Epithelial cell of proximal tubule (primary cell): ENCODE measurements at places on chromosomes 2 and 18. TPM values are rescaled to one million over a fixed set of nuclear protein-coding genes. Genes with fewer than 3 reads are reported as not detected.

- DNase-seq, result no peak
Observed at GRCh38 chr2:54455563-54456361, at the start of gene SPTBN1. SPTBN1 (plus strand) TSS chr2:54456327; CDS start chr2:54526419, 70,092 bp downstream.

GRCh38 chr2:221088506-221088905, 483.6 kb downstream of the EPHA4 start:
- no peak for DNase-seq

- no peak for DNase-seq
Observed at GRCh38 chr2:157087373-157088002, 170.0 kb upstream of the GALNT5 start.

DNA sequence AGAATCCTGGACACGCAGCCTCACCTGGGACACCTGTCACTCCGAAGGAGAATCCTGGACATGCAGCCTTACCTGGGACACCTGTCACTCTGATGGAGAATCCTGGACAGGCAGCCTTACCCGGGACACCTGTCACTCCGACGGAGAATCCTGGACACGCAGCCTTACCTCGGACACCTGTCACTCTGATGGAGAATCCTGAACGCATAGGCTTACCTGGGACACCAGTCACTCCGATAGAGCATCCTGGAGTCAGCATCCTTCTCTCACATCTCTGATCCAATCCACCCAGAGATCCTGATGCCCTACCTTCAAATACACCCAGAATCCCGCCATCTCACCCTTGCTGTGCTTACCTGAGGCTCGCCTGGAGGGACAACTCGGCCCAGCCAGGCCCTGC, 154.9 kb downstream of the NDUFA10 start:
- DNase-seq, result no peak

DNA sequence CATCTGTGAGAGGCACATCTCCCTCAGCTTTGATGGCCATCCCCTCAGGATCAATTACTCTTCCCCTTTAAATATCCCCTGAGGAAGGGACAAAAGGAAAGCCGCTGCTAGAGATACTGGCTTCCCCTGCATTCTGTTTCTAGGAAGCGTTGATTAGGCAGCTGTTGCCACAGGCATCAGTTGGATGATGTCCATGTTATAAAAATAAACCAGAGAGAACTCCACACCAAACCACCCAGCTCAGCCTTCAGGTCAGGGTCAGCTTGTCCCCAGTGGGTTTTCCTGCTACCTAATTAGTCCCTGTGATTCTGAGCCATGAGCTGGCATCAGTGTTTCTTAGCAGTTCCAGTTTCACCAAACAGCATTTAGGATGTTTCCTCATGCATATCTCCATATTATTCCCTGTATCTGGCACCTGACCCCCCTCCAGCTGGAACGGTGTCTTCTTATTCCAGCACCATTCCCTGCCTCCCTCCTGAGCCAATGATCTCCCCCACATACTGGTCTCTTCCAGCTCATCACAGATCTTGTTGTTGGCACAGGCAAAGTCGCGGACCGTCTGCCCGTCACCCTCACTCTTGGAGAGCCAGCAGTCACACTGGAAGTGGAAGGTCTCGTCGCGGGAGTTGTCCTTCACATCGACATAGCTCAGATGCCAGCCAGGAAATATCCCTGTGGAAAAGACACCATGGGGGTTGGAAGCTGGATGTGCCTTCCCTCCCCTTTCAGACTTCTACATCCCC, 168.4 kb downstream of the LOXHD1 start:
- DNase-seq, result no peak

GRCh38 chr2:25115902-25116301, 52.5 kb downstream of the POMC start:
- DNase-seq, result no peak

GRCh38 chr18:43882358-43883055, 605.2 kb upstream of the SYT4 start:
- DNase-seq, result no peak

GRCh38 chr2:220279840-220280239, 652.4 kb downstream of the SLC4A3 start:
- no peak for DNase-seq

GRCh38 chr2:143698888-143699570, 569.8 kb downstream of the ARHGAP15 start:
- no peak for DNase-seq

DNA sequence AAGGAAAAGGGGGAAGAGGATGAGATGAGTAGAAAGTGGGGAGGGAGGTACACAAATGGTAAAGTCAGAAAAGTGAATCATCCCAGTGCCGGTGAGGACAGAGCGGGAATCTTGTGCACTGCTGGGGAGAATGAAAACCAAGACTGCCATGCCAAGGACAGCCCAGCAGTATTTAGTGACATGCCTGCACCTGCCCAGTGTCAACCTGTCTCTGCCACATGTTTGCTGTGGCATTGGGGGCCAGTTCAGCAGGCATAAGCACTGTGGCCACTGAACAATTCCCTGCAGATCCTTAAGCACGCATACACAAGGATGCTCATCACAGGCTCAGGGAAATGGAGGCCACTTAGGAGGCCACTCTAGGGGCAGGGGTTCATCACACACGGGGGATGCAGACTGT, 5.2 kb upstream of the KCNK3 start:
- DNase-seq, result no peak

DNA sequence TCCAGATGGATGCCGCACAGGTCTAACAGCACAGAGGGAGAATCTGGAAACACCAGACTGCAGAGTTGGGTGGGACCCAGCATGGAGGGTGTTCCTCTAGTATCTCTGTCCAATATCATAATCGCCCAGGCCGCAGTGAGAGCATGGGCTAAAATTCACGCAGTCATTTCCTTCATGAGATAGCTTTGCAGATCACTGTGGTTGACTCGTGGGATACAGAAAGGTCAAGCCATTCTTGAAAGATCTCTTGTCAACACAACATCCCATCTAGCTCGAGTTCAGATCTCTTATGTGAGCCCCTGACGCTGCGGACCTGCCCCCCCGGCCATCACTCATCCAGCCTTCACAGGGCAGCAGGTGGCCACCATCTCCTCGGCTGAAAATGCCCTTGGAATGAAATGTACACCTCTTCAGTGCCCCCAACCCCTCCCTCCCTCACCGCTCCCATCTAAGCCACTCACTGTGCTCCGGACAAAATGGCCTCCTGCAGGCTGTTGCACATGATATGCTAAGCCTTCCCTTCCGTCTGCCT, 45.9 kb downstream of the FOSL2 start:
- DNase-seq, result no peak

DNA sequence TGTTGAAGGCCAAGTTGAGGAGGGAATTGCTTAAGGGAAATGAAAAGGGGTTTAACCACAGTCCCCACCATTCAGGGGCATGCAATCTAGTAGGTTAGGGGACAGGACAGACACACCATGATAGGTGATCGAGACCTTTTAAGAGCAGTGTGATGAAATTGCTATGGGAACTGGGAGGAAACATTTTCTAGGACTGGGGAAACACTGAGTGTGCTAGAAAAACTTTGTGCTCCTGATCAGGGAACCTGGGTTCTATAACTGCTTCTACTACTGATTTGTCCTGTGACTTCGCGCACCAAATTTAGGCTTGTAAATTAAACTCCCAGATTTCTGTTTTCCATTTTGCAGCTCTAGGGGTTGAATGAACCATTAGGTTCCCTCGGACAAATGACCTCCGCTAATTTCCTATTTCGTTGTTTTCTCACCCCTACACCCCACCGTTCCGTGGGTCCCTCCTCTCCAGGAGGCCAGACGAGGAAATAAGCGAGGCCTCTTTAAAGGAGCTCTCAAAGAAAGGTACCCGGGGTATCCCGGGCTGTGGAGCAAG, 371 bp upstream of the LCLAT1 start:
- no peak for DNase-seq

DNA sequence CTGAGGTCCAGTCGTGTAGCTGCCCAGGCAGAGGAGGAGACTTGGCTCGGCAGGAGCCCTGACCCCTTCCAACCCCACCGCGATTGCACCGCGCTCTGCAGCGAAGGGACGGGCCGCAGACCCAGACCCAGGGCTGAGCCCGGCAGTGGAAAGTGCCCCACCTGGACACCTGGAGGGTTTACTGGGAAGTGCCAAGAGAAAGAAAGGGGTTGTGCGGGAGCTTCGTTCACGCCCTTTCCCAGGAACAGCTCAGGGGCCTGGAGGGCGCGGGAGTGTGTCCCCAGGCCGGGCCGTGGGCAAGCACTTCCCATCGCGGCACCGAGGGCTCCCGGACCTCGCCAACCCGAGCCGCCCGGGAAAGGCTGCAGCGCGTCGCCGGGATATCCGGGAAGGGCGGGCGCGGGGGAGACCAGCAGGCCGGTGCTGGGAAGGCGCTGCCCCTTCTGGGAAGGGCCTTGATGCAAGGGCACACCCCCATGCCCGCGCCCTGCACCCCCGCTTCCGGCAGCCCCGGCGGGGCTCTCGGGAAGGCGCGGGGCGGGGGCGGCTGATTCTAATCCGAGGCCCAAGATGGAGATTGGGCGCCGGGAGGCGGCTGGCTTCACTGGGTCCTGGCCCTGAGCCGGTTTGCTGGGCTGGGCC, 36.1 kb upstream of the MRPL33 start:
- DNase-seq, result no peak

- DNase-seq, result no peak
Observed at GRCh38 chr18:42287047-42287446, 332.0 kb downstream of the PIK3C3 start.

- DNase-seq, result no peak
Observed at GRCh38 chr2:223970343-223971128, 13.3 kb downstream of the MRPL44 start.

GRCh38 chr2:55729136-55729685, 35.6 kb upstream of the PNPT1 start:
- no peak for DNase-seq

- DNase-seq, result no peak
Observed at GRCh38 chr2:46213906-46214305, 83.3 kb upstream of the EPAS1 start.

- DNase-seq, result no peak
Observed at GRCh38 chr18:76205906-76206305, 289.1 kb downstream of the ZNF516 start.

DNA sequence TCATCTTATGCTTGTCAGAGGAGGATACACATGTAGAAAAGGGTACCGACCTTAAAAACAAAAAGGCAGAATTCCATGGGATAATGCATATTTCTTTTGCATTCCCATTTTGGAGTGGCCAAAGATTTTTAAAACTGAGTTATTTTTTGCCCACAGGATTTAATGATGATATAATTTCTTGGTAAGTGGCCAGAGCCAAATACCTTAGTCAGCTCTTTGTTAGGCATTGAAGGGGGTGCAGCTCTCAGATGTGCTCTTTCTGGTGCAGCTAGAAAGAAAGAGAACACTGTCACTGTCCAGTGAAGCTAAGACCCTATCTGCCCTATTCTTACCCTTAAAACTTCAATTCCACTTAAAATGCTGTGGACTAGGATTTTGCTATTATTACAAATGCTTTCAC, 10.8 kb downstream of the COQ10B start:
- no peak for DNase-seq

Gene NYAP2
- not detected in 2 replicates for total RNA-seq

Gene AQP12A
- total RNA-seq, result not detected in 2 replicates

Gene ZSWIM2
- total RNA-seq, result not detected in 2 replicates

Gene APCDD1
- total RNA-seq, result 0.51 TPM in 1 of 2 replicates, not detected in the other

Gene CHRNA1
- not detected in 2 replicates for total RNA-seq

Gene MALL
- 22.5 and 35.7 TPM in 2 replicates for total RNA-seq

Gene ASPRV1
- total RNA-seq, result 0.14 and 0.69 TPM in 2 replicates
